HTR-8/SVneo (cell line): ENCODE measurements at places on chromosomes 13 and 19.

GRCh38 chr13:27658546-27658945 is 36.9 kb downstream of the POLR1D start:
- peak; percentile 3 for DNase-seq

DNA sequence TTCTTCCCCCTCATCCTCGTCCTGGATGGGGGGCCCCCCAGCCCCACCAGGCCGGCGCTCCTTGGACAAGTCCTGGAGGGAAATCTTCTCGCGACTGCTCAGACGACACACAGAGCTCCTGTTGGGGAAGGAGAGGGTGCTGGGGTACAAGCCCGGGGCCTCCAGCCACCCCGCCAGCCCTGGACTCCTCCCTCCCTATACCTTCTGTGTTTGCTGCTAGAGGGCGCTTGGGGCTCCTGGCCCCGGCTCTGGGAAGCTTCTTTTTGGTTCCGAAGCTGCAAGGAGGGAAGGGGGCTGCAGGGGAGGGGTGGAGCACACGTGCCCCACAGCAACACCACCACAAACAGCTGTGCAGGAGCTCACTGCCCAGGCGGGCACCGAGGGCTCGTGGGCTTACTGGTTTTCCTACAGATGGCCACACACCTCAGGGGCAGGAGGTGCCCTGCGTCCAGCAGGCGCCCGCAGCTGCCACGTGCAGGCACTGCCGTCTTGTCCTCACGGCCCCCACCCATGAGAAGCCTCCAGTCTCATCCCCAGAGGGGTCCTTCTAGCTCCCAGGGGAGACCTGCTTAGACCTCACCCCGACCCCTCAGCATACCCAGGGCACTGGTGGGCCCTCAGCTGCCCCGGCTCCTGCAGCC is 20.5 kb downstream of the EPS8L1 start:
- no peak for DNase-seq

DNA sequence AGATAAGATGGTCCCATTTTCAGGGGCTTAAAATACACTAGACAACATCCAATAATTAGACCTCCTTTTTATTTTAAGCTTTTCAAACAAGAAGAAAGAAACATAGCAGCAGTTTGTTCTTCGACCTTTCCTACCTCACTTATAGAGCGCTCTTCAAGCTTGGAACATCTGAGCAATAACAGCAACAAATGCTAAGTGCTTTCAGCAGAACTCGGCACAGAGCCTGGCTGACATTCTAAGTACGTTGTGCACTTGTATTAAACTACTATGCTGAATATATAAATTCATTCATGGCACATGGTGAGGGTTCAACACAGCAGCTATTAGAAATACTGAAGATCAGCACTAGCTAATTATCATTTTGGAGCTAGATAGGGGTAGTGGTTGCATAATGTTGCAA is 256.1 kb upstream of the MAB21L1 start:
- DNase-seq: no peak

GRCh38 chr13:20494656-20495055 is 31.0 kb downstream of the CRYL1 start:
- no peak for DNase-seq

GRCh38 chr19:3534375-3535234 is 4.4 kb upstream of the TEKTIP1 start:
- DNase-seq: no peak

- DNase-seq: no peak
Measured at GRCh38 chr13:109158383-109158782, 529.0 kb downstream of the MYO16 start.
